ENCODE measurements at places on chromosomes 5 and 9. TPM values are rescaled to one million over a fixed set of nuclear protein-coding genes. Genes with fewer than 3 reads are reported as not detected.

IFNA7 gene
- not detected for total RNA-seq

SLC25A48 gene
- 0.05 TPM for total RNA-seq

NUDT12 gene
- total RNA-seq: 10.6 TPM

FOXD1 gene
- 0.05 TPM for total RNA-seq

FBP1 gene
- 0.76 TPM for total RNA-seq

OR2S2 gene
- total RNA-seq: not detected

INSYN2B gene
- not detected for total RNA-seq

KCNV2 gene
- not detected for total RNA-seq

ENTPD2 gene
- total RNA-seq: 0.09 TPM

TMEM38B gene
- total RNA-seq: 12.7 TPM

CDKN2B-AS1 gene
- 0.61 TPM for total RNA-seq

TNC gene
- 31.5 TPM for total RNA-seq

MCIDAS gene
- total RNA-seq: not detected

DOCK8 gene
- total RNA-seq: 54.5 TPM

CCDC112 gene
- total RNA-seq: 7.2 TPM

NDUFA8 gene
- total RNA-seq: 42.8 TPM

MEGF10 gene
- 1.1 TPM for total RNA-seq

PCDHGA6 gene
- 0.47 TPM for total RNA-seq

ARID3C gene
- 0.09 TPM for total RNA-seq

PCDHA9 gene
- total RNA-seq: not detected

PGM5 gene
- 4.3 TPM for total RNA-seq

WNK2 gene
- 12.5 TPM for total RNA-seq

FAM221B gene
- under 0.01 TPM for total RNA-seq

ZNF354C gene
- 6.0 TPM for total RNA-seq

C5orf52 gene
- not detected for total RNA-seq

HSPA9 gene
- total RNA-seq: 169 TPM

Measured in thymus (tissue), 14 donors.